ENCODE measurements at places on chromosomes 3 and 15. TPM values are rescaled to one million over a fixed set of nuclear protein-coding genes. Genes with fewer than 3 reads are reported as not detected.
A peak's percentile ranks its signal among the peaks of the same experiment; 100 is the strongest.

HAUS2 gene
- 24.2 TPM for total RNA-seq

ACKR4 gene
- not detected for total RNA-seq

C3orf85 gene
- not detected for total RNA-seq

NRG4 gene
- 3.0 TPM for total RNA-seq

PPP2R3A gene
- total RNA-seq = 35.0 TPM

CCR4 gene
- total RNA-seq = not detected

UNC13C gene
- 7.7 TPM for total RNA-seq

FGF12 gene
- total RNA-seq = 6.1 TPM

MEGF11 gene
- 0.60 TPM for total RNA-seq

PPP1R14D gene
- 1.5 TPM for total RNA-seq

KBTBD13 gene
- not detected for total RNA-seq

INKA1 gene
- not detected for total RNA-seq

ACAD9 gene
- total RNA-seq = 61.2 TPM

- no peak for DNase-seq
Measured at GRCh38 chr3:23575697-23576096, 230.1 kb upstream of the UBE2E1 start.

GRCh38 chr3:194062830-194063229, 73.1 kb upstream of the HES1 start:
- DNase-seq = no peak

GRCh38 chr3:100880845-100881244, 112.4 kb downstream of the ABI3BP start:
- no peak for DNase-seq

- DNase-seq = no peak
Measured at GRCh38 chr3:168585544-168585943, 489.8 kb upstream of the GOLIM4 start.

- no peak for DNase-seq
Measured at GRCh38 chr3:195815169-195815771, 3.5 kb upstream of the MUC4 start.

GRCh38 chr15:42083605-42083908, 10.8 kb downstream of the PLA2G4D start:
- no peak for DNase-seq

- no peak for DNase-seq
Measured at GRCh38 chr3:15009167-15009566, 55.9 kb downstream of the MRPS25 start.

DNA sequence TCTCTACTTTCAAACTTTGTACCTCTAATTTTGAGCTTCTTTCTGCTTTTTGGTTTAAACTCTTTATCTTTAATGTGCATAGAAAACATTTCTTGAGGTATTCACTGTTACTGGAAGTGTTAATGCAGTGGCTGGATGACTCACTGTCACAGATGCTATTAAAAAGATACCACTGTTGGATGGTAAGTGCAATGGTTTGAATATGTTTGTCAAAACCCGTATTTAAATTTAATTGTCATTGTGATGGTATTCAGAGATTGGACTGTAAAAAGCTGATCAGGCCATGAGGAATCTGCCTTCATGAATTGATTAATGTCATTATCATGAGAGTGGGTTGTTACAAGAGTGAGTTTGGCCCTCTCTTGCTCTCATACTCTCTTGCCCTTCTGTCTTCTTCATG, 70.6 kb downstream of the AP4E1 start:
- DNase-seq = no peak

GRCh38 chr3:39295184-39295775, 15.4 kb upstream of the CX3CR1 start:
- DNase-seq = no peak

DNA sequence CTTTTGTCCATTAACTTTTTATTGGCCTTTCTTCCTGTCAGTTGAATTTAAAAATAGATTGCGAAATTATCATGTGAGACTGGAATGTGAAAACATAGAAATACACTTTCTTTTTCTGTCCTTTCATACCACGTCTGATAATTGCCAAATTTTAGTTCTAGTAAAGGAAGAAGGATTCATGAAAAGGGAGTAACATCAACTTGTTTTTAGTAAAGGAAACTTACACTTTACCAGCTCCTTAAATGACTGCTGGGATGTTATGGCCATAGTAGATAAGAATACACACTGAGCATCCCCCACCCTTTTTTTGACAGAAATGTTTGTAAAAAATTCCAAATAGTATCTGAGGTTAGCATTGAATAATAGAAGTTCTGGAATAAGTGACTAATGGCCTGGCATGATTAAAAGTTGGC, 137.9 kb downstream of the NEO1 start:
- no peak for DNase-seq

GRCh38 chr3:13199006-13199776, 126.0 kb upstream of the IQSEC1 start:
- DNase-seq = no peak

- DNase-seq = no peak
Measured at GRCh38 chr3:195811756-195812155, at the start of gene MUC4. TSS of gene MUC4 (minus strand) at chr3:195811929. CDS start at chr3:195811817, 112 bp downstream.

- DNase-seq = no peak
Measured at GRCh38 chr3:122858373-122858772, 63.5 kb downstream of the SLC49A4 start.

GRCh38 chr3:151265866-151266265, 12.5 kb downstream of the P2RY14 start:
- no peak for DNase-seq

GRCh38 chr3:141087778-141088130, 36.6 kb downstream of the SPSB4 start:
- DNase-seq = no peak

GRCh38 chr3:128590948-128591347, 59.7 kb downstream of the RPN1 start:
- DNase-seq = no peak

DNA sequence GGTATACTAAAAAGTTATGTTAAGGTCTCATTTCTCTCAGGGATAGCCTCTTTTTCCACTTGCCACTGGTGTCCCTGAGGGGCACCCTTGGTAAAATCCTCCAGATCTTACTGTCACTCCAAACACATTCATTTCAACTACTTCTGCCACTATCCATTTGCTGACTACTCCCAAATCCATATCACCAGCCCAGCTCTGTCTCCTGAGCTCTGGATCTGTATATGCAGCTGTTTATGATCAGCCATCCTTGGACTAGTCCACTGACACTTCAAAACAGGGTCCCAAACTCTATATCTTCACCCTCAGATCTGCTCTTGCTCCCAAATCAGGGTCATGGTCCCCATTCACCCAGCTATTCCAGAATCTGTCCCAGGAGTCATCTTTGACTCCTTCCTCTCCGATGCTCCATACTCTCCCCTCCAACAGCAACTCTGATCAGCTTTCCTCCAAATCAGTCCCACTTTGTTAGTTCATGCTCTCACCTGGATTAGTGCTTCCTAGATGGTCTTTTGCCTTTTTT, 9.9 kb downstream of the NCEH1 start:
- DNase-seq = no peak

- peak; percentile 70 for DNase-seq
Measured at GRCh38 chr3:124688581-124689454, 41.4 kb upstream of the UMPS start.

- DNase-seq = no peak
Measured at GRCh38 chr3:143483214-143483613, 363.6 kb downstream of the CHST2 start.

GRCh38 chr3:11285471-11285870, 13.3 kb downstream of the ATG7 start:
- no peak for DNase-seq
